Stomach (tissue), 19 donors: ENCODE measurements at places on chromosomes 3 and 15. TPM values are rescaled to one million over a fixed set of nuclear protein-coding genes. Genes with fewer than 3 reads are reported as not detected.

GRCh38 chr3:42019953-42020260 is 58.0 kb upstream of the ULK4 start:
- no peak for DNase-seq

- peak; percentile 94 for DNase-seq
These were observed 748.5 kb downstream of the ROBO1 start for GRCh38 chr3:79019137-79019923.

DNA sequence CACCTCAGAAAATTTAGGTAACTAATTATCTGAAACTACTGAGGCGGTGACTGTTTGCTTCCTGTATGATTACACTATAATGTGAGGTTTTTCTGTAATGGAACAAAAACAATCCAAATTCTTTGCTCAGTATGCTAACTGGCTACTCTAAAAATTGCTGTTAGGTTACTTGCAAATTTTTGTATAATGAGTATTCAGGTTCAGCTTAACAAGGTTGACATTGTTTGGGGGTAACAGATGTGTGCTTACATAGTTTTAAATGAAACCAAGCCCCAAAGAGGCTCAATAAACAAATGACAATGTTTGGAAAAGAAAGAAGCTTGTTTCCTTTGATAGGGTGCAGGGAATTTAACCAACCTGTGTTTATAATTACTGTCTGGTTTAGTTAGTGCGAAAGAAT is 414.5 kb upstream of the MDFIC2 start:
- DNase-seq = no peak

The SOX14 gene
- not detected for total RNA-seq

GRCh38 chr15:27092390-27092789 is 121.4 kb downstream of the GABRG3 start:
- no peak for DNase-seq

The AMIGO3 gene
- total RNA-seq = not detected

The BFSP2 gene
- not detected for total RNA-seq

GRCh38 chr3:41431386-41431785 is 232.1 kb downstream of the CTNNB1 start:
- DNase-seq = no peak

- DNase-seq = peak; percentile 51
These were observed 34.1 kb upstream of the DET1 start for GRCh38 chr15:88580532-88580931.

DNA sequence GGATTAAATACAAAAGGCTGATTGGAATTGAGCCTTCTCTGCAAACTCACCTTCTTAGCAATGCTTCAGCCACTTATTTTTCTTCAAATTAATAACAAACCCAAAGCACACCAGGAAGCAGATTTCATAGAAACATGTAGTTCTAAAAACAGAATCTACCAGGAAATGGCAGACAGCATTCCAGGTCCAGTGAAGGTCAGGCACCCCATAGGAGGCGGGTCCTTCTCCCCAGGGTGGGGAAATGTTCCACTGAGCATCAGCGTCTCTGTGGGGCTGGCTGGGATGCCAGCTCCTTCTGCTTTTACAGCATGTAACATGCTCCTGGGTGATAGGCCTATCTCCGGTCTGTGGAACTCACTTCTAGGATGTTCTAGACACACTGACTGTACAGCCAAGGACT is 49.2 kb downstream of the CTNNB1 start:
- no peak for DNase-seq

The TF gene
- total RNA-seq = not detected

- no peak for DNase-seq
These were observed 1.8 kb downstream of the ARHGEF26 start for GRCh38 chr3:154122912-154123559.

DNA sequence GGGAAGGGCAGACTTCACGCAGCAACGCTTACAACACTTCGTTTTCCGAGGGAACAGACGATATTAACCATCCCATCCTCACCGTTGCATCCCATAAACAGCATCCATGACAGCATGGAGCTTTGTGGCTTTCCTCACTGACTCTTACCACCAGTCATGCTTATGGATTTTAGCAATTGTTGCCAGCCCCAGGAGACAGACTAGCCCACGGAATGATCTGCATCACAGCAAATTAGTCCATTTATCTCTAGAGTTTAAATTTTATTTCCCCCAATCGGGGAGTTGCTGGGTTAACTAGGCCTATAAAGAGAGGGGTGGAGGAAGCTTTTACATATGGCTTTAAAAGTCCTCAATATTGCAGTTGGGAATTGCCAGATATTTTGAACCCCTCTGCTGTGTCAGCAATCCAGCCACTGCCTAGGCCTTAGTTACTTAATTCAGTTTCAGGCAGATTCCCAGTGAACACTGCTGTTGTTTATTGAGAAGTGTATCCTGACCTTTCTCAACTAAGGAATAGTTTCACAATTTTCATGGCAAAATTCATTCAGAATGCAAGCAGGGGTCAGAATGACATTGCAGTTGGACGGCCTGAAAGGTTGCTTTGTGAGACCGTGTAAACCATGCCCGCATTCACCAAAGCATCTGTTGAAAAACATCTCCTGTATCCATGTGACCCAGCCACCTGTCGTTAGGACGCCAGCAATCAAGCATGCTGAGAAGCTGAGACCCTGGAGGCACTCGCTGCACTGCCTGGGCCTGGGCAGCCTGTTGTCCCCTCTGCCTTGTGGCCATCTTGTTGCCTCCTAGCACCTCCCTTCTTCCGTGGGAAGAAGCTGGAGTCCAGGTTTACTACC is 397.4 kb upstream of the TPM1 start:
- DNase-seq = no peak

GRCh38 chr3:50515565-50516439 is 12.4 kb upstream of the CACNA2D2 start:
- DNase-seq = peak; percentile 92

DNA sequence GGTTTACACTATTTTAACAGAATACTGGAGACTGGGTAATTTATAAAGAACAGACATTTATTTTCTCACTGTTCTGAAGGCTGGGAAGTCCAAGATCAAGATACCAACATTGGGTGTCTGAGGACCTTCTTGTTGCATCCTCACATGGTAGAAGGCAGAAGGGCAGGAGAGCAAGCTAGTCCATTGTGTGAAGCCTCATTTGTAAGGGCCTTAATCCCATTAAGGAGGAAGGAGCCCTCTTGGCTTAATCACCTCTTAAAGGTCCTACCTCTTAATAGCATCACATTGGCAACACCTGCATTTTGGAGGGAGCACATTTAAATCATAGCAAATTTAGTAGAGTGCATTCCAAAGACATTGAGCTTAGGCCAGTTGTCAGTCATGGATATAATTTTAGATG is 26.2 kb downstream of the UBE2Q2 start:
- no peak for DNase-seq

The PML gene
- 27.7 TPM for total RNA-seq

- DNase-seq = no peak
These were observed 5.8 kb downstream of the MCM2 start for GRCh38 chr3:127604035-127604434.

The AQR gene
- 54.5 TPM for total RNA-seq

- DNase-seq = peak; percentile 46
These were observed 583 bp downstream of the IL17RE start for GRCh38 chr3:9903238-9903624.

DNA sequence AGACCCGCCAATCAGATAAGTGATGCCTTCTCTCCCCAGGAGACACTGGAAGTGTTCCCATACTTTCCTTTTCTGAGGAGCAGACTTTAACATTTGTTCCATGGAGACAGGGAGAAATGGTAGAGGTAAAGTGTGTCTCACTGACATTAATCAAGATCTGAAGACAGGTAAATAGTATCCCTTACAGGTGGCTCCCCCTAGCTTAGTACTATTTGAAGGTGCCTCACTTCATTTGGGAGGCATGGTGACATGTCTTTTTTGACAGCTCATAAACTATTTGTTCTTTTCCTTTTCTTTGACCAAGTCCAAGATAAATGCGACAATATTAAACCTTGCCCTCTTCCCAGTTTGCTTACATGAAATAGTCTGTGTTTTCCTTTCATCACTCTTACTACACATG is 485.6 kb upstream of the IL12A start:
- no peak for DNase-seq

DNA sequence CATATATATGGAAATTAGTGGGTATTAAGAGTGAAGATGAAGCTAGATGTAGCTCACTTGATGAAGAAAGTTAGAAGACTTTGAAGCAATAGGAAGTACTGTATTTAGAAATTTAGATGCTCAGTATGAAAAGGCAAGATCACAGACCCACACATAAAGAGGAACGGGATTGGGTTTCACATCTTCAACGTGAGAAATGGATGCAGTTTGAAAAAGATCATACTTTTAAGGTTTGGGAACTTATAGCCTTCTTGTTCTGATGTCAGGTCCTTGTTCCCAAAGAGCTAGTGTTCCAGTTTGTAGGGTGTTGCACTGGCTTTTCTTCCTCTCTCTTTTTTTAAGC is 16.7 kb downstream of the AP3S2 start:
- no peak for DNase-seq

DNA sequence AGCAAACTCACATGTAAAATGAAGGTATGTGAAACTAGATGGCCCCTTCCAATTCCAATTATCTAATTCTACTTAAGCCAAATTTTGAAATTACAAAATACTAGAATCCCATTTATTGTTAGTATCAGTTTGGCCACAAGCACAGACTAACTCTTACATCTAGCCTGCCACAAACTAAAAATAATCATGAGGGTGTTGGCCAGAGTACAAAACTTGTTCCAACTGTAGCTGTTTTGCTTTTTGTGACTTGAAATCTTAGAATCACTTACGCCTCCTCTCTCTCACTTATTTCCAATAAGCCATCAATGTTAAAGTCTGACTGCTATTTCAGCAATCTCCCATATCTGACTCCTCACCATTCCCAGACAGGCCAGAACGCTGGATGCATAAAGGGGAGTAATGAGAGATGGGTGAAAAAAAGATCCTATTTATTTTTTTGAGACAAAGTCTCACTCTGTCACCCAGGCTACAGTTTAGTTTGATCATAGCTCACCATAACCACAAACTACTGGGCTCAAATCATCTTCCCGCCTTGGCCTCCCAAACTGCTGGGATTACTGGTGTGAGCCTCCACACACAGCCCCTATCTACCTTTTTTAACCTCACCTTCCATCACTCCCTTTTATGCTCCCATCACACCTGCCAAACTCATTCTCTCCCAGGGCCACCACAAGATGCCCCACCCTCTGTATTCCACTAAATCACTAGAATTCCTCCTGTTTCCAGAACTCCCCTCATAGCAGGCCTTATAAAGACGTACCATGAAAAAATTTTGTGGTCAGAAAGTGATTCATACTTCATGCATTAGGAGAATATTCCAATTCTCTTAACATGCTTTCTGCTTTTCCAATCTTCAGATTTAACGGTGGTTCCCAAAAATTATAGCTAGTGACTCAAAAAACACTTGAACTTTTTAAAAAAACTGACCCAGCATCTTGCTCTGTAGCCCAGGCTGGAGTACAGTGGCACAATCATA is 36.5 kb downstream of the ATOSA start:
- DNase-seq = no peak

- DNase-seq = no peak
These were observed 18.8 kb downstream of the BCL2L10 start for GRCh38 chr15:52093539-52094510.

- peak; percentile 79 for DNase-seq
These were observed 20.7 kb upstream of the FEM1B start for GRCh38 chr15:68256675-68257450.

DNA sequence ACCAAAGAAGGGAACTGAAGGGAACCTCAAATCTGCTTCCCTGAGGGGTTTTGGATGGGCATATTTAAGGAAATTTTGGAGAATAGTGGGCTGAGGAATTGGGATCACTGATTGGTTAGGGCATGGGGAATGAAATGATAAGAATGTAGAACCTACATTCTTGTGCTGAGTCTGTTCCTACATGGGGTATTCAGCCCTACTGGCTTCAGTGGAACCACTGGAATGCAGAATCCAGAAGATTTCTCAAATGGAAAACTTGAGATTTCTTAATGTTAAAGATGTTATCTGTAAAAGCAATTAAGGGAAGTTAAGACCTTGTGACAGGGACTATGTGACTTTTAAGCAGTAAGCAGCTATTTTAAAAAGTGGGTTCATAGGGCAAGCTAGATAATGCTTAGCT is 1062.4 kb downstream of the AGBL1 start:
- no peak for DNase-seq

GRCh38 chr15:69454953-69455352 is 2.3 kb downstream of the RPLP1 start:
- DNase-seq = no peak

GRCh38 chr3:16888356-16888755 is 3.6 kb downstream of the PLCL2 start:
- DNase-seq = no peak
